ENCODE measurements at places on chromosomes 13 and 19. TPM values are rescaled to one million over a fixed set of nuclear protein-coding genes. Genes with fewer than 3 reads are reported as not detected.
A peak's percentile ranks its signal among the peaks of the same experiment; 100 is the strongest.

GRCh38 chr13:112931028-112931934, 37.7 kb upstream of the MCF2L start:
- DNase-seq, result peak; percentile 59

GRCh38 chr19:28847468-28847867, 365.5 kb downstream of the UQCRFS1 start:
- no peak for DNase-seq

Gene KIR3DL2
- not detected for total RNA-seq

GRCh38 chr13:41232578-41233480, 30.5 kb downstream of the MTRF1 start:
- no peak for DNase-seq

GRCh38 chr13:48181482-48182145, 51.4 kb upstream of the ITM2B start:
- DNase-seq, result no peak

DNA sequence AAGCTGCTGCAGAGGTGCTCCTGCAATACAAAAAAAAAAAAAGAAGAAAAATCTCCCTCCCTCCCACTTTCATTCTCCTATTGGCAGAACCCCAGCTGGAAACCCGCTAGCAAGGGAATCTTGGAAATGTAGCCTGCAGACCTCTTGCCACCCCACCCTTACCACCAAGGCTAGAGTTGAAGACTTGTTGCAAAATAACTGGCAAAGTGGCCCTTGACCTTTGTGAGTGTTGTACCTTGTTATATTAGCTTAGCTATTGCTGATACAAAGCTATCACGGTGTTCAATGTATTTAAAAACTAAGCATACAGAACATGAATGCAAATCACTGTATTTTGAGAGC, 57.5 kb upstream of the KCTD4 start:
- no peak for DNase-seq

- no peak for DNase-seq
Measured at GRCh38 chr13:34672631-34673030, 269.4 kb upstream of the NBEA start.

GRCh38 chr19:47243776-47244547, 12.4 kb upstream of the CCDC9 start:
- peak; percentile 92 for DNase-seq

GRCh38 chr13:21040120-21040826, 21.1 kb downstream of the LATS2 start:
- DNase-seq, result no peak

Measured in frontal cortex (tissue), 4 donors.